ENCODE measurements at places on chromosomes 7 and 10. TPM values are rescaled to one million over a fixed set of nuclear protein-coding genes. Genes with fewer than 3 reads are reported as not detected.
A peak's percentile ranks its signal among the peaks of the same experiment; 100 is the strongest.

DNA sequence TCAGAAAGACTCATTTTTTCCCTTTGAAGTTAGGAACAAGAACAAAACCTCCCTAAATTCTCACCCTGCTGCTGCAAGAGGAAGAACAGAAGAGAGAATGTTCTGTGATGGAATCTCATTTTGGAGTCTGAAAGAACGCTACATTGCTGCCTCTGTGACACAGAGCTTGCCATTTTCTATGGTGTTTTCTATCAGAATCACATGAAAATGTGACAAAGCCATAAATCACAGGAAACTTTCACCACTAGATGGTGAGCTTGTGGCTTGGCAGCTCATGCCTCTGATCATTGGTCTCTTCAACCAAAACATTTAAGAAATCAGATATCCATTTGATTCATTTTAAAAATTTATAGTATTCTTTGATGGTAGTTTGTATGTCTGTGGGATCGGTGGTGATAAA lies 82.9 kb downstream of the CADPS2 start:
- DNase-seq = no peak

- DNase-seq = no peak
These were observed 669.4 kb downstream of the NRG3 start for GRCh38 chr10:82544377-82544776.

GRCh38 chr10:112271982-112272381 lies 11.2 kb upstream of the TECTB start:
- no peak for DNase-seq

GRCh38 chr10:22103701-22104470 lies 100.4 kb upstream of the DNAJC1 start:
- no peak for DNase-seq

- DNase-seq = peak; percentile 88
These were observed 442 bp upstream of the LZTS2 start for GRCh38 chr10:100998991-100999741.

GRCh38 chr10:70348228-70348850 lies 34.1 kb downstream of the LRRC20 start:
- DNase-seq = peak; percentile 65

DNA sequence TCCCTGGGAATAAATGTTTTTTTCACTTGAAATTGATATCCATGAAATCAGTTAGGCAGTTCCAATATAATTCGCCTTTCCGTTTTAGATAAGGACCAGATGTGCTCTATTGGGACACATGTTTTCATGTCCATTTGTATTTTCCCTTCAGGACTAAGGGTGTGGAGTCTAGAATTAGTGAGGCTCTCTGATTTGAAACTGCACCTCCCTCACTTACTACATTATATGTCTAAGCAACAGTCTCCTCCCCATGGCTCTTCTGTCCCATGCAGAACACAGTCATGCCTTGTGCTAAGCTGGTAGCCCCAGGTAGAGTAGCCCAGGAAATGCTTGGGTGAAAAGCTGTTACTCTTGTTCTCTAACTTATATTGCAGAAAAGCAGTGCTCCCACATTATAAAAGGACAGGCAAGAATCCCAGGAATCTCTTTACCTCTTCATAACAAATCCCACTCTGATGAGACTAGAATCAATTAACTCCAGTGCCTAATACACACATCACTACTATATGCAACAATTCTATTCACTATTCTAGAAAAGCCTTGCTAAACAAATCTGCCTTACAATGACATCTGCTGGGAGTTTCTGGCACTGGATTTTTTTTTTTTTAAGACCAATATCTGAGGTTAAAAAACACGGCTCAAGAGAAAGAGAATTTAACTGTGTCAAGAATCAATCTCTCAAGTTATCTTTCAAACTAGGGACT lies 293.9 kb downstream of the SNX13 start:
- no peak for DNase-seq

GRCh38 chr7:84237533-84238173 lies 43.1 kb upstream of the SEMA3A start:
- no peak for DNase-seq

DNA sequence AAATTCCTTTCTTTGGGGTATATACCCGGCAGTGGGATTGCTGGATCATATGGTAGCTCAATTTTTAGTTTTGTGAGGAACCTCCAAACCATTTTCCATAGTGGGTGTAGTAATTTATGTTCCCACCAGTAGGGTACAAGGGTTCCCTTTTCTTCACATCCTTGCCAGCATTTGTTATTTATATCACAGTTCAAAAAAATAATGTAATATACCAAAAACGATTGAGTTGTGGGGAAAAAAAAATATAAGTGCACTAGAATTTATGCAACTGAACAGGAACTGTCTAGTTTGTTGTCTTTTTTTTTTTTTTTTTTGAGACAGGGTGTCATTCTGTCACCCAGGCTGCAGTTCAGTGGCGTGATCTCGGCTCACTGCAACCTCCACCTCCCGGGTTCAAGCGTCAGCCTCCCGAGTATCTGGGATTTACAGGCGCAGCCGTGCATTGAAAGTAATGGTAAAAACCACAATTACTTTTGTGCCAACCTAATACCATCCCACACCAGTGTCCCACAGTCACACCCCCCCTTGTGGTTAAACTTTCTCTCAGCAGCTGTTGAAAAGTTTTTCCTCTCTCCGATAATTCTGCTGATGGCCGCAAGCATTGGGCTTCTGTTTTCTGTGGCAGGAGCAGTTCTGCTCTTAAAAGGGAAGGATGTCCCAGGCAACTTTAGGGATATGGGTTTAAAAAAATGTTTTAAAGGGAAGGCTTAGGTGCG lies 6.8 kb upstream of the LAT2 start:
- no peak for DNase-seq

DNA sequence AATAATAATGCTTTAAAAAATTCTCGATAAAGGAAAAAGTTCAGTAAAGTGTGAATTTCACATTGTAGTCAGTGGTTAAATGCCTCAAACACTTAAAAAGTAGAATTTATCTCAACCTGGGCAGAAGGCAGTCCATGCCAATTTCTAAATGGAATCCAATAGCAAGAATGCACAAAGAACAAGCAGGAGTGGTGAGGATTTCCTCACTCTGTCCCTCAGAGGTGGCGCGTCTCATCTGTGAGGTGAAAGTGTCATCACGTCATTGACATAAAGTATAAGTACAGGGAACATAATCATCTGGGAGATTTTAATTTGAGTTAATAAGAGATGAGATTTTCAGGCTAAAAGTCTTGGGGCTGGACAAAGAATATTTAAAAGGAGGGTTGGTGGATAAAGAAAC lies 10.0 kb upstream of the PRKCQ start:
- no peak for DNase-seq

- DNase-seq = peak; percentile 83
These were observed 1.5 kb downstream of the LZTS2 start for GRCh38 chr10:101000915-101001658.

- DNase-seq = no peak
These were observed 266.0 kb downstream of the GRID1 start for GRCh38 chr10:86100581-86101061.

DNA sequence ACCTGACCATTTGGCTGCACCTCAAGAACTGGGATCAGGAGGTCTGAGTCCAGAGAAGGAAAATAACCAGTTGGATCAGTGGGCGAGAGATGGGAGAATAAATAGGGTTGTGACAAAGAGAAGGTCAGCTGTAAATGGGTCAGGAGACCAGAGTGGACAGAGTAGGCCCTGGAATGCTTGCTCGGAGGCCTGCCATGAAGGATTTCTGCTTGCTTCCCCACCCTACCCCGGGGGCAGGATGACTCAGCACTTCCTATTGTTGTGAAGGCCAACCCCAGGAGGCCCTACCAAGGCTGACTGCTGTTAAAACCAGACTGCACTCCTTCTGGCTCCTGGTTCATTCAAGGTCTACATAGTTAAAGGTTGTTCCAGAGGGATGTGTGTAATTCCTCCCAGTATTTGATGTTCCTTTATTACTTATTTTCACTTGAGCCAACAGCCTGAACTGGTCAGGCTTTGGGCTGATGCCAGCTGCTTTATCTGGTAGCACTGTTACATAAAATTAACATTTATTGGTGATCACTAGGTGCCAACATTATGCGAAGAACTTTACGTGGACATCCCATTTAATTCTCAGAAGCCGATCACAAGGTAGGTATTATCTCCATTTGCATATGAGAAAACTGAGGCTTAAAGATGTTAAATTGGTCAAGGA lies 27.3 kb upstream of the IFRD1 start:
- peak; percentile 81 for DNase-seq

GRCh38 chr10:18793951-18794350 lies 134.7 kb downstream of the ARL5B start:
- DNase-seq = no peak

DNA sequence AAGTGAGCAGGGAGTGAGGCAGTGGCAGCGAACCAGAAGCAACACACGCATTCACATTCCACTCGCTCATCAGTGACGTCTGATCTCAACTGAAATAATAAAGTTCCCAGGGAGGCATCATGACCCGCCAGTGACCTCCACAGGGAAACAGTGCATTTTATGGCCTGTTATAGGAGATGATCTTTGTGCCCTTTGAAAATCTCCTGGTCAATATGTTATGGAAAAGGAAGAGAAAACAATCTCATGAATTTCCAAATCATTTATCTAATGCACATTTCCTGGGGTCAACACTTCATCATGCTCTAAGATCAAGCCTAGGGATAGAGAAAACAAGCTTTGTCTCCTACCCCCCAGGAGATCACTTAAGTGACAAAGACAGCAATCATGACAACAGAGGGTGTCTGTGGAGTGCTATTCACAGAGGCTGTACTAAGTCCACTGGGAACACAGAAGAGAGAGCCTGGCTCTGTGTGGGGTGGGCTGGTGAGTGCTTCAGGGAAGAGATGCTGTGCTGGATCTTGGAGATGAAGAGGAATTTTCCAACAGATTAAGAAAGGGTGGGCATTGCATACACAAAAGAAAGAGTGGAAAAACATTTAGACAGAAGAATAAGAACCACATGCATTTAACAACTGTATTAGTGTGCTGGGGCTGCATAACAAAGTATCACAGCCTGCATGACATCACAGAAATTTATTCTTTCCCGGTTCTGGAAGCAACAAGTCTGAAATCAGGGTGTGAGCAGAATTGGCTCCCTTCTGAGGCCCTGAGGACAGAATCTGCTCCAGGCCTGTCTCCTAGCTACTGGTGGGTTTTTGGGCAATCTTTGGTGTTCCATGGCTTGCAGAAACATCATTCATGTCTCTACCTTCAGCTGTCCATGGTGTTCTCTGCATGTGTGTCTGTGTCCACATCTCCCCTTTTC lies 613.9 kb upstream of the IGFBP3 start:
- DNase-seq = no peak

GRCh38 chr10:2202401-2202800 lies 465.1 kb upstream of the ADARB2 start:
- DNase-seq = no peak

DNA sequence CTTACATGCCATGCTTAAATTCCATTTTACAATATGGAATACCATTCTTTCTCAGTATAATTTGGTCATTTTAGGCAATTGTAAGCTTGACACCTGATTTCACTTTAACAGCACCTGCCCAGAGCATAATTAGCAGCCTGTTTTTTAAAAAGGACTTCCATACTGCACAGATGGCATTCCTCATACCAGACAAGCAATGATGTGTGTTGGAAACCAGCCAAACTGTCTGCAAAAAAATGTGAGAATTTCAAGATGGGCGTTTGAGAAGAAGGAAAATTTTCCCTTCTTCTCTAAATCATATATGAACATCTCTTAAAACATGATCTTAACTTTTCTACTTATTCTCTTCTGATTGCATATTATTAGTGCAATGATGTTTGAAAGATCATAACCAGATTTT lies 40.4 kb upstream of the AGMO start:
- DNase-seq = no peak

DNA sequence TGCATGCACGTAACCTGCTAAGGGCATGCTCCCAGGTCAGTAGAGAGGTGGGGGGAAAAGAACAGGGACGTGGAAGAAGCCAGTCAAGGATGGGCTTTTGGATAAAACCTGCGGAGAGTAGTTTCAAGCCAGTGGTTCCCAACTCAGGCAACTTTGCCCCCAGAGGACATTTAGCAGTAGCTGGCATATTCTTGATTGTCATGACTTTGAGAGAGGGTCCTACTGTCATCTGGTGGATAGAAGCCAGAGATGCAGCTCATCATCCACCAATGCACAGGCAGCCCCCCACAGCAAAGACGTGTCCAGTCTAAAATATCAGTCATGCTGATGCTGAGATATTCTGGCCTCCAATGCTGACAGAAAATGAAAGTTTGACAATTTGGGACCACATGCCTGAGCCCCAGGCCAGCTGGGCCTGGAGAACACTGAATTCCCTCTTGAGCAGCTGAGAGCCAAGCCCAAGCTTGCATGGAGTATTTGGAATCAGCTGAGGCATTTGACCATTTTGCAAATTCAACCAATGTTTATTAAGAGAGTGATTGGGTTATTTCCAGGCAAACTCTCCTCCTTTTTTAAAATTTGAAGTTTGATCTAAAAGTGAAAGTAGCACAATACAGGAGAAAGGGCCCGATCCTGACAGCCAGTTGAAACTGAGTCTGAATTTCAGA lies 110.0 kb upstream of the C7orf33 start:
- DNase-seq = no peak

DNA sequence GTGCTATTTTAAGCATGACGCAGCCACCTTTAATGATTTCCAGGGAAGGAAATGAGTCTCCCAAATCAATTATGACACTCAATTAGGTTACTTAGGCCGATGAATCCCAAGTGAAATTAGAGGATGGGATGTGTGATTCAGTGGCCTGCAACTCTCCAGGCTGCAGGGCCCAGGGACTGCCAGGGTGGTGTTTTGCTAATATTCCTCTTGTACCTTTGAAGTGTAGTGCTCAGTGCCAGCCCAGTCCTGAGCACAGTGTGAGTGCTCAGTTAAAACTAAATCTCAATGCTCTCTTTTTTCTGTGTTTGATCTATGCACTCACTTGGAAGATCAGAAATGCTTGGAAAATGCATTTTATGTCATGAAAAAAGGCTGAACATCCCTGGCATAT lies 51.6 kb downstream of the SEM1 start:
- DNase-seq = no peak

DNA sequence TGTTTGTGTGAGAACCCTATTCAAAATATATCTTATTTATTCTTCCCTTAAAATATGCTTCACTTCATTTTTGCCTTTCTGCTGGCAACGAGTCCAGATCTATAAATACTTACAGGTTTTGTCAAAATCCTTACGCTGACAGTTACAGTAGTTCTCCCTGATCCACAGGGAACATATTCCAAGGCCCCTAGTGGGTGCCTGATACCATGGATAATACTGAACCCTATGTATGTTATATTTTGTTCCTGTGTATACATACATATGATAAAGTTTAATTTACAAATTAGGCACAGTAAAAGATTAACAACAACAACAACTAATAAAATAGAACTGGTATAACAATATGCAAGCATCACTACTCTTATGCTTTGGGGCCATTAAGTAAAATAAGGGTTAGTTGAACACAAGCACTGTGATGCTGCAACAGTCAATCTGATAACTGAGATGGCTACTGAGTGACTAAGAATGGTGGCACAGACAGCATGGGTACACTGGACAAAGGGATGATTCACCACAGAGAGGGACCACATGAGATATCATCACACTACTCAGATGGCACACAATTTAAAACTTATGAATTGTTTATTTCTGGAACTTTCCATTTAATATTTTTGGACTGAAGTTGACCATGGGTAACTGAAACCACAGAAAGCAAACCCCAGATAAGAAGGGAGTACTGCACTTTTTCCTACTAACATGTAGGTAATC lies 29.4 kb upstream of the PCGF5 start:
- no peak for DNase-seq

Gene GPAM
- 11.5 TPM for total RNA-seq

Gene ANXA8
- 0.63 TPM for total RNA-seq

Gene FRMPD2
- total RNA-seq = 11.8 TPM

Gene KCNH2
- total RNA-seq = 2.0 TPM

Gene PAX2
- not detected for total RNA-seq

Gene SFRP4
- total RNA-seq = 52.7 TPM

Gene TMEM209
- 11.4 TPM for total RNA-seq

Gene HTR5A
- not detected for total RNA-seq

Measured in ovary (tissue), 10 donors.